ENCODE measurements at places on chromosomes 7 and 10. TPM values are rescaled to one million over a fixed set of nuclear protein-coding genes. Genes with fewer than 3 reads are reported as not detected.

Gene SFRP5
- total RNA-seq, result 0.20 TPM

Gene PAX2
- not detected for total RNA-seq

Gene PNLIPRP2
- total RNA-seq, result not detected

Gene HOXA10
- 11.8 TPM for total RNA-seq

Gene KCND2
- 1.2 TPM for total RNA-seq

Gene SLC39A12
- not detected for total RNA-seq

Gene TAS2R5
- total RNA-seq, result 3.6 TPM

Gene AKR1C8
- total RNA-seq, result not detected

Gene PRR15
- 76.1 TPM for total RNA-seq

Gene VSIR
- total RNA-seq, result 30.1 TPM

Gene HOGA1
- total RNA-seq, result 7.9 TPM

Gene HYCC1
- 12.7 TPM for total RNA-seq
